Smooth muscle cell of trachea (primary cell): ENCODE measurements at places on chromosomes 11 and 22. TPM values are rescaled to one million over a fixed set of nuclear protein-coding genes. Genes with fewer than 3 reads are reported as not detected.

The MOGAT2 gene
- not detected in 2 replicates for total RNA-seq

The OR4D9 gene
- not detected in 2 replicates for total RNA-seq

The PACSIN3 gene
- total RNA-seq: 31.3 and 34.1 TPM in 2 replicates

The LPXN gene
- 7.9 and 12.7 TPM in 2 replicates for total RNA-seq

The GLYATL1 gene
- total RNA-seq: 0.33 and 1.2 TPM in 2 replicates

The MS4A3 gene
- not detected in 2 replicates for total RNA-seq

The SYT13 gene
- not detected in 2 replicates for total RNA-seq

The UCP3 gene
- 0.33 and 1.5 TPM in 2 replicates for total RNA-seq

The AMOTL1 gene
- 30.4 and 44.8 TPM in 2 replicates for total RNA-seq
